Activated T-cell treated with anti-CD3 and anti-CD28 coated beads for 24 hours (primary cell): ENCODE measurements at places on chromosomes 6 and 20.

DNA sequence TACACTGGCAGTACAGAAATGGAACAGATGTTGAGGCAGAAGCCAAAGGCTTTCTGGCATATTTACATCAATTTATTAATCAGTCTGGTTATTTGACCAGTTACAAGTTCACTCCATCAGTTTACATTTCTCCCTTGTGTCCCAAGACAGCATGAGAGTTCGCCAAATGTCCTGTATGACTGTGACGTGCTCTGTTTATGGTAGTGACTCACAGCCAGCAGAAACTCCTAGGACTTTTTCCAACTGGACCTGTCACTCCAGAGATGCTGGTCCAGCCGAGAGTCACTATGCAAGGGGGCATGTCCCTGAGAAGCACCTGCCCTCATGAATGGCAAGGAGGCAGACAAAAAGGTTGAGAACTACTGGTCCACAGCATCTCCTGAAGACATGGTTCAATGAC lies 160.0 kb downstream of the LRFN2 start:
- no peak for DNase-seq

DNA sequence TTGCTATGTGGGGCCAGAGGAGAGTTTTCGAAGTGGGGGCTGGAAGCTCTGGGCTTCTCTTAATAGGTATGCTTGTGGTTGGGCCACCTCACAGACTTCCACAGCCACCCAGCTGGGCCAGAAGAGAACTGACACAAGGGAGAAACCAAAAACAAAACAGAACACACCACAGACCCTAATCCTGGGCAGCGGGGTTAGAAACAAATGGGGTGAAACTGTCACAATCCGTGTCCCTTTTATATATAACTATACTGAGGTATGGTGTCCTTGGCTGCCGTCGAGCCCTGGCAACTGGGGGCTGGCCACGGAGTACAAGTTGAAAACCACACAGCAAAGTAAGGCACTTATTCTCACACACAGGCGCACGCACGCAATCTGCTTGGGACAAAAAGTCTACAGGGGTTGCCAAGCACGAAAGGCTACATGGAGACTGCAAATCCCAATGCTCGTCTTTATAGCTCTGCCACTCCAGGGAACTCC lies 78.3 kb downstream of the TRAM2 start:
- DNase-seq: no peak

GRCh38 chr6:91633374-91634111 lies 1046.7 kb upstream of the MAP3K7 start:
- no peak for DNase-seq

DNA sequence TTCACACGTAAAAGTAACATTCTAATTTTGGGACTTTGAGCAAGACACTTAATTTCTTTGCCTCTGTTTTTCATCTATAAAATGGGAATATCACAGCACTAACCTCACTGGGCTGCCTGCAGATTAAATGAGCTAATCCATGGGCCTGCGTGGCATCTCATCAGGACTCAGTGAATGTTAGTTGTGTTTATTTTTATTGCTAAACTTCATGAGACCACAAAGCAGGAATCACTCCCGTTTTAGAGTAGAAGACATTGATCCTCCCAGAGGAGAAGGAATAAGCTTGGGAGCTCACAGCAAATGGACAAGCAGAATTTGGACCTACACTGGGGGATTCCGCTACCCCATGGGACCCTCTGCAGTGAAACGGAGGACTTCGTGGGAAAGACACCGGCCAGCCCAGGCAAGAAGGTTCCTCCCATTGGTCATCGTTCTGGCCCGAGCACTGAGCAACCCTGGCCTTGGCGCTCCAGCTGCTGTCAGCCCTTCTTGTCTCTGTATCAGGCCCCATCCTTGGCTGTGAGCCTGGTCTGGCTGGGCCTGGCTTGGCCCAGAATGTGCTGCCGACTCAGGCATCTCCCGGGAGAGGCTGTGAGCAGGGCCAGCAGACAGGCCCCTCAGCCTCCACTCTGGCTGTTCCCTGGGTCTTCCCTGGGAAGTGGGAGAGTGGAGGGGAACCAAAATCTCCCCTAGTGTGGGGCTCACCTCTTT lies 79.8 kb downstream of the NFATC2 start:
- DNase-seq: no peak

- DNase-seq: no peak
These were observed 155.1 kb downstream of the MOXD1 start for GRCh38 chr6:132246120-132246617.

GRCh38 chr6:29451471-29452193 lies 5.2 kb downstream of the OR11A1 start:
- DNase-seq: no peak

- no peak for DNase-seq
These were observed 20.4 kb downstream of the RBM38 start for GRCh38 chr20:57411406-57412283.

DNA sequence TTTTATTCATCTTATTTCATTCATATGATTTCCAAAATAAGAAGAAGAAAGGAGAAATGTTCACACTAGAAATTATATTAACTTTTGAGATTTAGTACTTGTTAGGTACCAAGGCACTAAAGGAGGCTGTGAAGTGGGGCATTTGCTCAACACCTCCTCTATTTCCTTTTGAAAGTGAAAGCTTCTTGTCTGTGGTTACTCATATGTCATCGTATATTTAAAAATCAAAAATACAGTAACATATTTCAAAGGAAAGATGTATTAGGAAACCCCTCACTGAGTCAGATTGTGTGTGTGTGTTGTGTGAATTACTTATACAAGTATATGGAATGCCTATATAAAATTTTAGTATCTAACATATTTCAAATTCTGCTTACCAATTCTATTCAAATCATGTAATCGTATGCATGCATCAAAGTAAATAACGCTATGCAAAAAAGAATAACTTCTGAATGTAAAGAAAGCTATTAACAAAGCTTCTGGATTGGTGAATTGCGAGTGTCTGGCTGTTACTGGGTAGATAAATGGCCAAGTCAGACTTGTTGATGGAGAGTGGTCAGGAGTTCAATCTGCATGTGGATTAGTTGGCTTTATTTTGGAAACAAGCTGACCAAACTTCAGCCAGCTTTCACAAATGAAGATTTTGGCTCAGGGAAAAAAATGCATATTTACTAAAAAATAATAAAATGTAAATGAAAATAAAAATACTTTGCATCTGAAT lies 70.9 kb downstream of the PACRG start:
- DNase-seq: no peak

DNA sequence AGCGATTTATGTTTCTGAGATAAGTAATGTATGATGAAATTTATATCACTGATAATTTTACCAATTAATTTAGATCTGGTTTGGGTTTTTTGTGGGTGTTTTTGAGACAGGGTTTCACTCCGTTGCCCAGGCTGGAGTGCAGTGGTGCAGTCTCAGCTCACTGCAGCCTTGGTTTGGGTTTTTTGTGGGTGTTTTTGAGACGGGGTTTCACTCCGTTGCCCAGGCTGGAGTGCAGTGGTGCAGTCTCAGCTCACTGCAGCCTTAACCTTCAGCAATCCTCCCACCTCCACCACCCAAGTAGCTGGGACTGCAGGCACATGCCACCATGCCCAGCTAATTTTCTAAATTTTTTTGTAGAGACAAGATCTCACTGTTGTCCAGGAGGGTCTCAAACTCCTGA lies 13.0 kb downstream of the MRS2 start:
- no peak for DNase-seq
